ENCODE measurements at places on chromosomes 4 and X.

- no peak for DNase-seq
These were observed 89.7 kb upstream of the TFDP3 start for GRCh38 chrX:133307637-133308498.

- no peak for DNase-seq
These were observed 460.3 kb downstream of the ZIC3 start for GRCh38 chrX:138026211-138026610.

DNA sequence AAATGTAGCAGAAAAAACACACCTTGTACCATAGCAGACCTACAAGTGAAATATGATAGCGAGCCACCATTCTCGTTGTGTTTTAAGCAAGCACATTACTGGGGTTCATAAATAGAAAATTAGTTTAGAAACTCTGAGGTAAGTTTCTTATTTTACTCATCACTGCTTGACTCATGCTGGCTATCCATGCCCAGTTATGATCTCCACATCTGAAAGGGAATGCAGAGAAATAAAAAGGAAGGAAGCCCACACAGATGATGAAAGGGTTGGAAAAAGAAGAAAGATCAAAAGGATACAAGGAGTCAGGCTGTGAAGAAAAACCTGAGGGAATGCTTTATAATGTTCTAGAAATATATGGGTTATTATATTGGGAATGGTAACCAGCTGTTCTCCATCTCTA lies 54.5 kb downstream of the CAMK2D start:
- no peak for DNase-seq

GRCh38 chr4:39786838-39787237 lies 88.9 kb downstream of the UBE2K start:
- DNase-seq: no peak

DNA sequence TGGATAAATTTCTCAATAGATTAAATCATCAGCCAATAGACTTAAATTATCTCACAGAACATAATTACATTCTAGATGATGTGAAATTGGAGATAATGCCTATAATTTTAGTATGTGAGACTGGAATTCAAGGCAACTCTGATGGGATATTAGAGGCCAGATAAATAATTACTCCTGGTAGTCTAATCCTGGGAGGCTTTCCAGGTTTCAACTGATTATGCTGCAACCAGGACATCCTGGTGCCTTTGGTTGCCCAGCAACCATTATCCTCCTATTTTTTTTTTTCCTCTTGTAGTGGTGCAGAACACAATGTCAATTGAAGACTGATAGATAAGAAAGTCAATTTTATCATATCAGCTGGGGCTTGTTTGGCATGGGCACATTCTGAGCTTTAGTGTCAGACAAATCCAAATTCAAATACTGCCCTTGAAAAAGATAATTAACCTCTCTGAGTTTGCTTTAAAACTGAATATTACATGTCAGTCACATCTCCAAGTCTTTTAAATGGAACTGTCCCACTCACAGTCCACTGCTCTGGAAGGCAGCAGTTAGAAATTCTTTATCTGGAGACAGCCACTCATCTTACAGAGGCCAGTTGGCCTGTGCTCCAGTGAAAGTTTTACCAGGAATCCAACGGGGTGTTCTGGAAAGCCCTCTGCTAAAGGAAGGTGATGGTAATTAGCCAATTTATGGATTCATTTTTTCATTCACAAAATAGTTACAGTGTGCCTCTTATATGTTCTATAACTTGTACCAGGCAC lies 95.3 kb upstream of the GUCY1A1 start:
- no peak for DNase-seq

- no peak for DNase-seq
These were observed 121.9 kb upstream of the ANK2 start for GRCh38 chr4:112927544-112927943.

DNA sequence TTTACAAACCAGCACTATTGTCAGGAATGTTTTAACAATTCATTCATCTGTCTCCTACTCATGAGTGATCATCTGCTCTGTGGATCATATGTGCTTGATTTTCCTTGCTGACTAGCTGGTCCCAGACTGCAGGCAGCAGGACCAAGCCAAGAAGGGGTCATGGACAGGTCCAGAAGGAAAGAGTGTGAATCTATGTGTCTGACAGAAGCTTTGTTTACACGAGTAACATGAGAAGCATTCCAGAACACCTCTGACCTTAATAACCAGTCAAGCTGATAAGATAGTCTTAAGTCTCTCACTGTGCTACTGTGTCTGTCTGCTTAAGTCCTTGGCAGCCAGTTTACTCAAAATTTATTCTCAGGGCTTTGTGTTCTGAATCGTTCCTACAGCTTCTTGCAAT lies 39.0 kb downstream of the GUCY1A1 start:
- DNase-seq: no peak

GRCh38 chr4:108611365-108611764 lies 9.0 kb upstream of the RPL34 start:
- no peak for DNase-seq

DNA sequence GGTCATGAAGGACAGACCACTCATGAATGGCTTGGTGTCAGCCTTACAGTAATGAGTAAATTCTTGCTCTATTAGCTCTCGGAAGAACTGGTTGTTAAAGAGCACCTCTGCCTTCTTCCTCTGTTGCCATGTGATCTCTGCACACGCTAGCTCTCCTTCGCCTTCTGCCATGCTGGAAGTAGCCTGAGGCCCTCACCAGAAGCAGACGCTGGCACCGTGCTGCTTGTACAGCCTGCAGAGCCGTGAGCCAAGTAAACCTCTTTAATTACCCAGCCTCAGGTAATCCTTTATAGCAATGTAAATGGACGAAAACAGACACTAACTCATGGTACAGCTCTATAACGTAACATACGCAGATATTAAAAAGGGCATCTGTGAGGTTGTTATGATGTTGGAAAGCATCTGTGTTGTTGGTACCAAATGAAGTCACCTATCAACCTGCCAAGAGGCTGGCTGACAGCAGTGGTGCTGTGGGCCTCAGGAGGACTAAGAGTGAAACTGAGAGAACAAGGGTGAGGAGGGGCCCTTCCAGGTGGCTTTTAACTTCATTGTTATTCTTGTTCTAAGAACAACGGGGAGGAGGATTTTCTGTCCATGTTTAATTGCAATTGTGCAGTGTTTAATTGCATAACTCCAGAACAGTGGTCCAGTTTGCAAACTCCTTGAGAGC lies 69.2 kb downstream of the CRMP1 start:
- no peak for DNase-seq

DNA sequence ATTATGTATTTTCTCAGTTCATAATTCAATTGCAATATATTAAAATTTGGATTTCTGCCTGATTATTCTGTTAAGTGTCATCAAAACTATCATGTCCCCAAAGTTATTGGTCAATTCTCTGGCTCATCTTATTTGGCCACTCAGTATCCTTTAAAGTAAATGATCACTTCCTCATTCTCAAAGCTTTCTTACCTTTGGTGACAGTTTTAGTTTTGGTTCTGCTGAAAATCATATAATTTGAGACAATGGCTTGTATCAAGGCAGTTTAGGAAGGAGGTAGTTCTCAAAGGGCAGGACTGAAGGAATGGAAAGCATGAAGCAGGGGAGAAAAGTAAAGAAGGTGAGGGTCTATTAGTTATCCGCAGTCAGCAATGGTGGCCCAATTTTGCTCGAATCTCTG lies 1832.1 kb downstream of the ARAP2 start:
- DNase-seq: no peak

GRCh38 chrX:130280901-130281300 lies 12.2 kb upstream of the ZNF280C start:
- no peak for DNase-seq

DNA sequence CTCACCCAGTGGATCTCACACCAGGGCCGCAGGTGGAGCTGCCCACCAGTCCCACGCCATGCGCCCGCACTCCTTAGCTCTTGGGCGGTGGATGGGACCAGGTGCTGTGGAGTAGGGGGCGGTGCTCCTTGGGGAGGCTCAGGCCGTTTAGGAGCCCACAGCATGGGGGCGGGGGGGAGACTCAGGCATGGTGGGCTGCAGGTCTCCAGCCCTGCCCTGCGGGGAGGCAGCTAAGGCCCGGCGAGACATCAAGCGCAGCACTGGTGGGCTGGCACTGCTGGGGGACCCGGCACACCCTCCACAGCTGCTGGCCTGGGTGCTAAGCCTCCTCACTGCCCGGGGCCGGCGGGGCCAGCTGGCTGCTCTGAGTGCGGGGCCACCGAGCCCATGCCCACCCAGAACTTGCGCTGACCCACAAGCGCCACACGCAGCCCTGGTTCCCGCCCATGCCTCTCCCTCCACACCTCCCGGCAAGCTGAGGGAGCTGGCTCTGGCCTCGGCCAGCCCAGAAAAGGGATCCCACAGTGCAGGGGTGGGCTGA lies 312.9 kb upstream of the GIMD1 start:
- DNase-seq: no peak

DNA sequence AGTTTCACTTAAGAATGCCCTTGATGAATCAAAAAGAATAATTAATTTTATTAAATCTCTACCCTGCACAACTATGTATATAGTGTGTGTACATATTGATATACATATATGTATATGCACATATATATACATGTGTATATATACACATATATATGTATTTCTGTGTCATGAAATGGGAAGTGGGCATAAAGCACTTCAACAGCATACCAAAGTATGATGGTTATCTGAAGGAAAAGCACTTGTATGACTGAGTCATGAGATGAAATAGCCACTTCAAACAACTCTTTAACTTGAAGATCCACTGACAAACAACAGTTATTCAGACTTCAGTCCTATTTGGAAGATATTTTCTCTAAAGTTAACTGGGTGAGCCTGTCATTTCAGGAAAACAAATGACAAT lies 16.3 kb downstream of the RNF128 start:
- no peak for DNase-seq

DNA sequence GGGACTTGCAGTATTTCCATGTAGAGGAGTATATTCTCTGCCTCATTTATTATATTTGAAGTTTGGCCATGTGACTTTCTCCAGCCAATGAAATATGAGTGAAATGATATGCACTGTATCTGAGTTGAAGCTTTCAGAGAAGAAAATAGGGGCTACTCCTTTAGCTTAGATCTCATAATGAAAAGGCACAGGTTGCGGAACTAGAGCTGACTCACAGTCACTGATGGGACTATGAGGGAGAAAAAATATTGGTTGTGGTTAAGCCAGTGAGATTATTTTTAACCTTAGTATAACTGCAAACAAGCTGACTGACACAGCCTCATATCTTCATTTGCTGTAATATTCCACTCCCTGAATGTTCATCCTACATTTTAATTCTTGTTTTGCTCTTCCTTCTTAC lies 1104.3 kb downstream of the RPA4 start:
- DNase-seq: no peak

- no peak for DNase-seq
These were observed 13.0 kb upstream of the SLC16A2 start for GRCh38 chrX:74408304-74408703.

- DNase-seq: no peak
These were observed 145.2 kb downstream of the CORIN start for GRCh38 chr4:47692691-47693090.

DNA sequence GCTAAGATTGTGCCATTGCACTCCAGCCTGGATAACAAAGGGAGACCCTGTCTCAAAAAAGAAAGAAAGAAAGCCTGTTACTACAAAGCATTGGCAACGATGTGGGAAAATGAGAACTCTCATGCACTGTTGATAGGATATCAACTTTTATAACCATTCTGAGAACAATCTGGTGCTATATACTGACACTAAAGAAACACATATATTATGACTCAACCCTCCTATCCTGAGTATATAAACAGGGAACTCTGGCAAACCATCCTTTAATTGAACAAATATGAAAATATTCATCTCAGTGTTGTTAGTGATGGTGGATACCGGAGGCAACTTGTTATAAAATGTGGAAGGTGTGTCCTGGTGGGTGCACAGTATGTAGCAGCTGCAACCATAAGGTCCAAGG lies 53.0 kb upstream of the SOD3 start:
- DNase-seq: no peak

GRCh38 chr4:183249854-183250253 lies 70.2 kb downstream of the CLDN22 start:
- DNase-seq: no peak

- no peak for DNase-seq
These were observed 164.5 kb upstream of the MAP3K15 start for GRCh38 chrX:19679787-19680186.

DNA sequence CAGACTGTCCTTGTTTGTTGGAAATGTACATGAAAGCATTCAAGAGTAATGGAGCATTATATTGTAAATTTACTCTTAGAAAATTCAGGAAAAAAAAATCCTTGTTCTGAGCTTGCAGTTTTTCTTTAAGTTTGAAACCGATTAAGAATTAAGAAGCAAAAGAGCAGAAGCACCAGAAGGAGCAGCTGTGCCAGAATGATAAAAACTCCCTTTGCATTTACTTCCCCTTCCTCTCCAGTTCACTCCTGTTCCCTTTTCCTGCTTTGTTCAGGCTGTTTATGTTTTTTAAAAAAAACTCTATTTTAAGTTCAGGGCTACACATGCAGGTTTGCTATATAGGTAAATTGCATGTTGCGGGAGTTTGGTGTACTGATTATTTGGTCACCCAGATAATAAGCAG lies 90.3 kb downstream of the ATOH1 start:
- no peak for DNase-seq

DNA sequence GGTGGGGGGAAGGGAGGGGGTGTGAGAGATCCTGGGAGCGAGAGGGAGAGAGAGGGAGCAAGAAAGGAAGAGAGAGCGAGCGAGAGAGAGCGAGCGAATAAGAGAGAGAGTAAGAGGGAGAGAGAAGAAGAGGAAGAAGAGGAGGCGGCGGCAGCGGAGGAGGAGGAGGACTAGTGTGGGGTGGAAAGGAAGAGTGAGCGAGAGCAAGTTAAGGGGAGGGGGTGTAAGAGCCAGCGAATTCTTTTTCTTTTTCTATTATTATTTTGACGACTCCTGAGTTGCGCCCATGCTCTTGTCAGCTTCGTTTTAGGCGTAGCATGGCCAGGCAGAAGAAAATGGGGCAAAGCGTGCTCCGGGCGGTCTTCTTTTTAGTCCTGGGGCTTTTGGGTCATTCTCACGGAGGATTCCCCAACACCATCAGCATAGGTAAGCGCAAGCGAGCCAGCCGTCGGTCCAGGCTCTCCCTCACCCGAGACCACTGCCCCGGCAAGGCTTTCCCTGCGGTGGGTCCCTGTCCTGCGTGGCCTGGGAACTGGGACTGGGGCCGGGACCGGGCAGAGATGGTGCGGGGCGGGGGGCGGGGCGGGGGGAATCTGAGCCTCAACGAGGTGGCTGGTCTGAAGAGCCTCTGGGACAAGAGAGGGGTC lies at the start of gene GRIA3:
Gene GRIA3 (plus strand): TSS at position 60 of the 647 bp plus-strand sequence. CDS start 258 bp downstream, at position 318.
- no peak for DNase-seq

DNA sequence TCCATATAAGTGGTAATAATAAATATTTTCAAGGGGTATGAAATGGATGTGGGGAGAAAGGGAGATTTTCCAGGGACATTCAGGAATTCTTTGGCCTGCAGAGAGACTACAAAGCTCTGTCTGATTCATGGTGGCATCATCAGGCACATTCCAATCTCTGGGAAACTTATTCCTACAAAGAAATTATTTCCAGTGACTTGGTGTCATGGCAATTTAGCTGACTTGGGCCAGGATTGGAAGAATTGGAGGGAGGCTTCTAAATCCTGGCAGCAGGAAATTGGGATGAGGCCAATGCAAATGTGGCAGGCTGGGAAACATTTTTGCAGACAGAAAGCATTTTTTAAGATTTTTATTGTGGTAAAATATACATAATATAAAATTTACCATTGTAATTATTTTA lies 204.6 kb downstream of the RTL9 start:
- DNase-seq: peak; percentile 7
